ENCODE measurements at places on chromosomes 6 and 20.

DNA sequence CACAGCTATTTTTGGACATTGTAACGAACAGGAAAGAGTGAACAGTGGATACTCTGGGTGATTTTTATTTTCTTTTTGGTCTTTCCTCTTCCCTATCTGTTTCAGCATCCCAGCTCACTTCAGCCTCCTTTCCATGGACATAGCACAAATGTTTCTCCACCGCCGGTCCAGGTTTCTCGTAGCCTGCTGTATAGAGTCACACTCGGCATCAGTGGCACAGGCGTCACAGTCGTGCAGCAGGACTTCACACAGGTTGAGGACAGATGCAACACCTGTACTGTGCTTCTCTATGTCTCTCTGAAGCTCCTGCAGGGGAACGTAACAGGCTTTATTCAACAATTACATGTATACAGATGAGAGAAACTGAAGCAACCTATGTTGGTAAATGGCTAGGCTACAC, 348.3 kb downstream of the ESR1 start:
- no peak for DNase-seq

DNA sequence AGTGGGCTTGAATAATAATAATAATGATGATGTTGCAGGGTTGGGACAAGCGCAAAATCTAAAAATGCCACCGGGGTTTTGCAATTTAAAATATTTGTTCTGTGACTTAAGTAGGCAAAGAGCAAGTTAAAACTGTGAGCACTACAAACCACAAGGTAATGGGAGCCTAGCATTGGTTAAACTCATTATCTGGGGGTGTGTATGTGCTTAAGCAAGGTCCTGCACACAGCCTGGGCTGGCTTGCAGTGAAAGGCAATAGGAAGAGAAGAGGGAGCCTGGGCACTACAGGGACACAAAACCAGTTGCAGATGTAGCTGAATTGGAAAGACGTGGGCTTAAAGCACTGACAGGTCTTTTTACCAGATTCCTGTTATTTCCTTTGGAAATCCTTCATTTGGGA, 11.7 kb downstream of the SIM1 start:
- no peak for DNase-seq

DNA sequence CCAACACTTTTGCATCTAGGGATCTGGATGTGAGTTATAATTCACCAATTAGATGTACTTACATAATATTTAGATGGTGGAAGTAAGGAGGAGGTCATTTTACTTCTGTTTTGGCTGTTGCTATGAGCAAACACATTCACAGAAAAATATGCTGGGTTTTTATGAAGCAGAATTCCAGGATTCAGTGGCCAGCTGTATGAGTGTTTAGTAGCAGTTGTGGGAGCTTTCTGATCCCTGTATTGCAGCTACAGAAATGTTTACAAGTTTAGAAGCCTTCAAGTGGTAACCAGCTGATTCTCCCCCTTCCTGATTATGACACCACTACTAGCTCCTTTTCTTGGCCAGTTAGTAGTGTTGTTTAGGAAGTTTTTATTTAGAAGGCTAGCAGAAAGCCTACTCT, 177.0 kb downstream of the TENT5A start:
- DNase-seq: no peak

DNA sequence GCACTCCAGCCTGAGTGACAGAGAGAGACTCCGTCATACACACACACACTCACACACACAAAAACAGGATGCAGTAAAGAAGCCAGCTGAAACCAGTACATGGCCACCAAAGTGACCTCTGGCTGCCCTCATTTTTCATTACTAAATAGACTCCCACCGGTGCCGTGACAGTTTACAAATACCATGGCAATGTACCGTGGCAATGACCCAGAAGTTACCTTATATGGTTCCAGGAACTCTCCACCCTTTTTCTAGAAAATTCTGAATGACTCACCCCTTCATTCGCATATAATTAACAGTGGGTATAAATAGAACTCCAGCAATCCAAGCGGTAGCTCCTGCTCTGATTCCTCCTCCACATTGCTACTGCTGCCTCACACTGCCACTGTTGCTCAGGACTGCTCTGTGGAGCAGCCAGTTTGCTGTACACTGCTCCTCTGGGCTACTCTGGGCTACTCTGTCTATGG, 57.7 kb downstream of the SNX5 start:
- no peak for DNase-seq

DNA sequence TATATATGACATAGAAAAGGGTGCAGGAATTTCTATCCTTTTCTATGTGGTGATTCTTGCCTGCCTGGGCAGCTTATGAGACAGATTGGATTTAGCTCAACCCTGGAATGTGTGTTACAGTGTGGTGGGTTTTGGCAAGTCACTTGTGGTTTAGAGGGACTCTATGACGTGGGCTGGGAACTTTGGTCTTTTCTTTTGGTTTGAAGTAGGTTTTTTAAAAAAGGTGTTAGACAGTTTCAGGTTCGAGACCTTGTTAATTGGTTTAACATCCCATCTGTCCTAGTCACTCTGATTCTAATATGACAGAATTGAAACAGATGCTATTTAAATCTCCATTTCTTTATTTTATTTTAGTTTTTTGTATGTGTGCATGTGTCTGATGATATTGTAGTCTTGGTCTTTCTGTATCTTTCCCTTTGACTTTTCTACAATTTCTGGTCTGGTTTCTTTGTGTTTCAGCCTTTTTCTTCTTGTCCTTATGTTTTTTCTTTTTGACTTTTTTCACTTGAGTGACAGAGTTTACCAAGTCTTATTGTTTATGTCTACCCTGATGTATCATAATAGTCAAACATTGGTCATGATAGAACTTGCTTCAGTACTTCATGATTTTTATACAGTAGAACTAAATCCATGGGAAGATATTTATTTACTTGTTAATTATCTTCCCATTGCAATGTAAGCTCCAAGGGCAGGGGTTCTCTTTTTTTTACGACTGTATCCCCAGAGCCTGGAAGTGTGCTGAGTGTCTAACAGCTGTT, 174.3 kb downstream of the CDKAL1 start:
- no peak for DNase-seq

DNA sequence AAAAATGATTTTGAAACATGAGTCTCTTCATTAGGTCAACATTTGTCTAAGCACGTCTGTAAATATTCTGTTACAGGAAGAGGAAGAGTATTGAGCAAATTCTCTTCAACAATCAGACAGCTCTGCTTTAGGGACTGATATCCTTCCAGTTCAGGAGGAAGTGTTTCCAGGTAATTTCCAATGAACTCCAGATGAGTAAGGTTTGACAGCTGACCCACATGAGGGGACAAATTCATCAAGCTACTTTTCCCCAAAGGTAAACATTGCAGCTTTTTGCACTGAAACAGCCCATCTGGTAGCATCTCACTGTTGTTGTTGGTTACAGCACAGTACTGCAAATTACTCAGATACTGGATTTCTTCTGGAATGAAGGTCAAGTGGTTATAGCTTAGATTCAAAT, 18.1 kb downstream of the ENPP1 start:
- no peak for DNase-seq

DNA sequence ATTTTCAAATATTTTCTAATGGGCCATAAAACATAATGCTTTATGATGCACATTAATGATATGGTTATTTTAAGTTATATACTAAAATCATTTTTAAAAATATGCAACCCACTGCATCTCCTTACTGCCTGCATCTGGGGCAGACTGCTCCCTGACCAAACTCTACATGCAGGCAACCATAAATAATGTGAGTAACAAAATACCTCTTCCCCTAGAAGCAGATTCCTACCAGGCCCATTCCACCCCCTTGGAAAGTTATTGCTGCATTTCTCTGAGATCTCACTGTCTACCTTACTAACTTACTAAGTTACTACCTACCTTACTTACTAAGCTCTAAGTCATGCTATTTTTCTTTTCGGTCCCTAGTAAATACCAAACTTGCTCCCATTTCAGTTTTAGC, 71.8 kb downstream of the ATG5 start:
- no peak for DNase-seq

DNA sequence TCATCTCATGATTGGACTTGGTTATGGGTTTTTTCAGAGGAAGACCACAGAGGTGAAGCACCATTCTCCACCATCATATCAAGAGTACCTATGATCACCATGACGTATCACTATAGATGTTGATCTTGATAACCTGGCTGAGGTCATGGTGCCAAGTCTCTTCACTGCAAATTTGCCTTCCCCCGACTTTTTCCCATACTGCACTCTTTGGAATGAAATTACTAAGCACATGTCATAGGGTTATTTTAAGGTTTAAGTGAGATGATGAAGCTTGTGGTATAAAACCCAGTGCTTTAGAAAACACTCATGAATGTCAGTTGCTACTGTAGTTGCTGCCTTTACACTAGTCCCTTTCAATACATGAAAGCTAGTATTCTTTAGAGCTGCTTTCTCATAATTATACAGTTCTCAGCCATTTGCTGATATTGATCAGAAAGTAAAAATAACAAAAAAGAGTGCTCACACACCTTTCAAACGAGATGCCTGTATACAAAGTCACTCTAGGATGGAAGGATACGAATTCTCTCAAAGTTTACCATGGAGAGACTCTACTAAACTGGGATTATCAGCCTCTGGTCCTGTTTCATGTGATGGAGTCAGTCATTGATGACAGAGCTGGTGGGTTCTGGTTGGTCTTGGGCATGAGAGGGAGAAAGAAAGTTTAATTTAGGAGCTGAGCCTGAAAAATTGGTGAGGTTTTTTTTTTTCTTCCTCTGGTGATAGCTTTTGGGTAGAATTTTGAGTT, 228.1 kb downstream of the PRL start:
- DNase-seq: no peak

- DNase-seq: no peak
These were observed 109.6 kb downstream of the MTHFD1L start for GRCh38 chr6:150975136-150975535.

- DNase-seq: no peak
These were observed 25.3 kb upstream of the POLR1H start for GRCh38 chr6:30035784-30036183.

- no peak for DNase-seq
These were observed 21.9 kb downstream of the ADGB start for GRCh38 chr6:146620655-146621054.

DNA sequence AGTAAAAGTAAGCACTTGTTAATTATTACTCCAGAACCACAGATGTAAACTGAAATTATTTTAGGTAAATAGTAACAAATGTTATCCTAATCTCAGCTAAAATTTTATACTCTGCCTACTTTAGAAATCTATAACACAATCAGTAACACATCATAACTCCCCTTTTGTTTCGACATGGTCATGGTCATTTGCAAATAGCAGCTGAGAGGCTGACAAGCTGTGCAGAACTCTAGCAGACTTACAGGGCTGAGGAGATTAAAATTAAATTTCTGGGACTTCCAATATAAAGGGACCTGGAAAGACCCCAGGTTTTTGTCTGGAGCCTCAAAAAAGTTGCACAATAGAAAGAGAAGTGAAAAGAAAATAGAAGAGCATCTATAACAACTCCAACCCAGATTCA, 88.8 kb downstream of the PRL start:
- no peak for DNase-seq

GRCh38 chr6:19869464-19869863, 32.3 kb downstream of the ID4 start:
- DNase-seq: no peak

DNA sequence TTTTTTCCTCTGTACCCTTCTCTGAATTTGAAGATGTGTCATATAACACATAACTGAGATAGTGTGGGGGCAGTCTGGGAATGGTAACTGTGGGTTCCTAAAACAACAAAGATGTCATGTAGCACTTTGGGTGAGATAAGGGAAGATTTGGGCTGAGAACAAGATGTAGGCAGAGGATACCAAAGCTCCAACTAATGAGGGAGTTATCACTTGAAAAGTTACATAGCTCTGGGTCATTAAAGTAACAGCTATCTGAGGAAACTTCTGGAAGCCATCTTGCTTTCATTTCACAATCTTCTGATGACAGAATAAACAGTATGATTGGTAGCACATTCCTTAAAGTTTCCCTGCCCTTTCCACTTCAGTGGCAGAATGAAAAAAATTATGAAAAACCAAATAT, 255.4 kb downstream of the TBX18 start:
- DNase-seq: no peak

GRCh38 chr6:160520043-160520904, 143.8 kb downstream of the LPA start:
- DNase-seq: peak; percentile 62

DNA sequence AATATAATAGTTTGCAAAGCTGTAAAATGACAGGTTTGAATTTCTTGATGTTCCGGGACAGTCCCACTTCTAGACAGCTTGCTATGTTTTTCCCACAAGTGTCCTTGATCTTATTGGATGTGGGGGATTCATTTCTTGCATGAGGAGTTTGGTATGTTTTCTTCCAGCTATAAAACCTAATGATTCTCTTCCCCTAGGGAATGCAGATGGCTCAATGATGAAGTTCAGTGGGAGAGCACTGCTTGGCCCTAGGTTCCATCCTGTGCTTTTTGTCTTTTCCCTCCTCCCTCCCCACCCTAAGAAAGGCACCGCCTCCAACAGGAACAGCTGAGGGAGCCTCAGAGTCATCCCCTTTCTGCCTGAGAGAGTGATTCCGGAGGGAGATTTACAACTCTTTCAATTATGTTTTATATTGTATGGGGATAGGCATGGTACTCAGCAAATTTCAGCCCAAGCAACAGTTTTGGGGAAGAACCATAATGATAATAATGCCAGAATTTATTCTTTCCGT, 149.2 kb downstream of the PHACTR1 start:
- no peak for DNase-seq

GRCh38 chr6:88616380-88616779, 347.0 kb downstream of the RNGTT start:
- no peak for DNase-seq

DNA sequence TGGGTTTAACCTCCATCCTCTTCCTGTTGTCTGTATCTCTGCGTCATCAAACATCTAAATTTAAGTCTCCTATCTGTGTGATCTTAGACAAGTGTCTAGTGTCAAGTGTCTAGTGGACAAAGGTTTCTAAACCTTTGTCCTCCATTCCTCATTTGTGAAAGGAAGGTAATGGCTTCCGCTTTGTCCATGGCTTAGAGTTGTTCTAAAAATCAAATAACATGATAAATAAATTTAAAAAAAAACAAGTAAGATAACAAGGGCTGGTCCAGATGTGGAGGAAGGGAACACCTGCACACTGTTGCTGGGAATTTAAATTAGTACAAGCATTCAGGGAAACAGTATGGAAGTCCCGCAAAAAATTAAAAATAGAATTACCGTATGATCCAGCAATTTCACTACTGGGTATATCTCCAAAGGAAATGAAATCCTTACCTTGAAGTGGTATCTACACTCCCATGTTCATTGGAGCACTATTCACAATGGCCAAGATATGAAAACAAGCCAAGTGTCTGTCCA, 17.6 kb upstream of the SERPINB1 start:
- DNase-seq: no peak

- DNase-seq: no peak
These were observed 48.1 kb downstream of the ERMARD start for GRCh38 chr6:169799474-169799926.

DNA sequence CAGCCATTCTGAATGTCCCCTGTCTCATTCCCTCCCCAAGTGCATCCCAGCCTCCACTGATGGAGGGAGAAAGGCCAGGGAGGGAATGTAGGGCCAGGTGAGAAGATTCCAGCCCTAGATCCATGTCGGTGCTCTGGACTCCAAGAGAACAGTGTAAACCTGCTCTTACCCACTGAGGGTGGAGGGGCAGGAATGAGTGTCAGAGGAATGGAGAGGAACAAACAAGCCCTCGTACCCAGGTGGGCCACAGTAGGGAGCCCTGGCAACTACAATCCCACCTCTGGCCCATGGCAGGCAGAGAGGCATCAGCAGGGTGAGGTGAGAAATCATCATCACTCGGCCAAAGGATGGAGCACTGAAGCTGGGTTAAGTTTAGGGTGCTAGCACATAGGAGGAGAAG, 54.6 kb downstream of the STAU1 start:
- DNase-seq: no peak
